BJ (cell line): ENCODE measurements at places on chromosomes 7 and 10.
A peak's percentile ranks its signal among the peaks of the same experiment; 100 is the strongest.

GRCh38 chr10:132104471-132105301 is 38.9 kb downstream of the JAKMIP3 start:
- no peak for DNase-seq

- DNase-seq: no peak
Observed at GRCh38 chr7:11060893-11061292, 87.2 kb downstream of the PHF14 start.

DNA sequence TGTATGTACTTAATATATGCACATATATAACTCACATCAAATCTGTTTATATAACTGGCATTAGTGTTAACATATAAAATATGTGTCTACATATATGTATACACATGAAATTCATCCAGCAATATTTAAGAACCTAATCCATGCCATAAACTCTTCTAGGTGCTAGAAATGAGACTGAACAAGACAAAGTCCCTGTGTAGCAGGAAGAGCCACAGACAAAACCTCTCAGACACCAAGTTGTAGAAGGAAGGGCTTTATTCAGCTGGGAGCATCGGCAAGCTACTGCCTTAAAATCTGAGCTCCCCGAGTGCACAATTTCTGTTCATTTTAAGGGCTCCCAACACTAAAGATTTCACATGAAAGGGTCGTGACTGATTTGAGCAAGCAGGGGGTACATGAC is 52.5 kb downstream of the CRPPA start:
- no peak for DNase-seq

DNA sequence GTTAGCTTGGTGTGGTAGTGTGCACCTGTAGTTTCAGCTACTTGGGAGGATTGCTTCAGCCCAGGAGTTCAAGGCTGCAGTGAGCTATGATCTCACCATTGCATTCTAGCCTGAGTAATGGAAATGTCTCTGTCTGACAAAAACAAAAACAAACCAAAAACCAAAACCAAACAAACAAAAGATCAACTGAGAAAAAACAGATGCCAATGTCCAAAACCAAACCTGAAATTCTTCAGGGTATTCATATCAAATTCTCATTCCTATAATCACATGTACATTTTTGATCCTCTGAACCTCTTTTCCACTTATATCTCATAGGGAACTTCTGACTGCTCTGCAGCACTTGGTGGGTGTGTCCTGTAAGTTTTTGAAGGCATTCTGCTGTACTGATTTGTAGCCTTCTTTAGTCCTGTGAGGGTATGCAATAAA is 87.0 kb downstream of the CDK6 start:
- DNase-seq: no peak

DNA sequence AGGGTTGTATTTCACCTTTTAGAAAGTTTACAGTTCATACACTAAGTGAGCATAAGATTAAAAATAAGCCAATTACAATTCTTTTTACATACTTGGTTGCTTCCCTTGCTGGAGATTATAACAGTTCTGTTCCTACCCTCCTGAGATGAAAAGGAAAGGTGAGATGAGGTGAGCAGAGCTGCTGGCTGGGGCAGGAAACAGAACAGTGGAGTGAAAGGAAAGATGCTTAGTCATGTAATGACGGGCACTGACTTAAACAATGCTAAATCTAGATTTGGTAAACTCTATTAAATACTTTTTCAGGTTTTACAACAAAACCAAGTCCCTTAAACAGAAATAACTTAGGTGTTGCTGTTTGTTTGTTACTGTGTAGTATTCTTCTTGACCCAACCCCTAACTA is 19.9 kb upstream of the ZEB1 start:
- no peak for DNase-seq

DNA sequence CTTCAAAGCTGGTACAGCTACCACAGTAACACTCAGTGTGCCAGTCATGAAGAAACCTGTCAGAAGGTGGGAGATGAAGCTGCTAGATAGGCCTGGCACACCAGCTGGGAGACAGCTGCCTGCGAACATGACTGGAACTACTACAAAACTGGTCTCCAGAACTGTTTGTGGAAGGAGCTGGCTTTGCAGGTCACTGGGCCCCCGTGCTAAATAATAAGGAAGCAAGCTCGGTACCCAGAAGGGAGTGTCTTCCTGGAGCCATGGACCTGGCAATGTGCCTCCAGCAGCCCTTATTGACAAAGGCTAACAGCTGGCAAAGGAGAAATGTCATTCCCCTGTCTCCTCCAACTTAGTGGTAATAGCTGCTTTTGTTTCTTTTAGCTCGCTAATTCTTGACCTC is 1217.6 kb upstream of the LRRN3 start:
- no peak for DNase-seq

DNA sequence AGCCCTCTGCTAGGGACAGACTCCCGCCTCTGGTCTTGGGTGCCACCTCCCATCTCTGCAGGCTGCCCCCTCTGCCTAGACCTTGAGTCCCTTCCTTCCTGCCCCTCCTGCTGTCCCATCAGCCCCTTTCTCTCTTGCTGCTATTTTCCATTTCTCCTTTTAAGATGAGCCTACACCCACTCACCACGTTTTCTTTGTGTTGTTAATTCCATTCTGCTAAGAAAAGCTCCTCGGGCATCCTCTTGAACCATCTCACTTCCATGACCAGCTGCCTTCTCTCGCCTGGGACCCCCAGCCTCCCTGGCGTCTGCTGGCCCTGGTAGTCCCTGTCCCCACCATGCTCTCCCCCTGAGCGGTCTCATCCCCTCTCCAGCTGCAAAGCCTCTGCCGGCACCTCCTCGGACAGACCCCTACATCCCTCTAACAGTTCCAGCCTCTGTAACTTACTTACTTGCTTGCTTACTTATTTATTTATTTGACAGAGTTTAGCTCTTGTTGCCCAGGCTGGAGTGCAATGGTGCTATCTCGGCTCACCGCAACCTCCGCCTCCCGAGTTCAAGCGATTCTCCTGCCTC is 95.8 kb upstream of the SH2B2 start:
- no peak for DNase-seq

- no peak for DNase-seq
Observed at GRCh38 chr7:147809786-147810185, 780.8 kb upstream of the C7orf33 start.

DNA sequence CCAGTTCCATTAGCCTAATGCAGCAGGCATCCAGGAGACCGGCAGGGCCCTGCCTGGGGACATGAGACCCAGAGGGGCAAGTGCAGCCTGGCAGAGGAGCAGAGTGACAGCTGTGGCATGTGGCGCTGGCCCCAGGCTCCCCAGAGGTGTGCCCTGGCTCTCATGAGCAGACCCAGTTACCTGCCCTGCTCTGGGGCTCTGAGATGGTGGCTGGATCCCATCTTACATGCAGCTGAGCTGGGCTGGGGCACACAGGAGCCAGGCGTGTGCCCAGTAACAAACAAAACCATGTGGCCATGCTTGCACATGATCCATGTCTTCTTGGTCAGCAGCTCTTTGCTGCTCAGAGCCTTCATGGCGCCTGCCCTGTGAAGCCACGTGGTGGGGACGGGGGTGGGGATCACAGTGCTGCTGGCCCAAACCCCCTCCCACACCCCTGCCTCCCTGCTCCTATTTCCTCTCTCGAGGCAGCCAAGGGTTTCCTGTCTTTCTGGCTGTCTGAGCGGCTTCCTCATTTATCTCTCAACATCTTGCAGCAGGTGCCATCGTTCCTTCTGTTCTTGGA is 40.3 kb upstream of the GTF2I start:
- DNase-seq: no peak

GRCh38 chr7:106216923-106217542 is 67.8 kb downstream of the NAMPT start:
- DNase-seq: peak; percentile 9

GRCh38 chr7:117841611-117842010 is 31.6 kb downstream of the CTTNBP2 start:
- DNase-seq: no peak

DNA sequence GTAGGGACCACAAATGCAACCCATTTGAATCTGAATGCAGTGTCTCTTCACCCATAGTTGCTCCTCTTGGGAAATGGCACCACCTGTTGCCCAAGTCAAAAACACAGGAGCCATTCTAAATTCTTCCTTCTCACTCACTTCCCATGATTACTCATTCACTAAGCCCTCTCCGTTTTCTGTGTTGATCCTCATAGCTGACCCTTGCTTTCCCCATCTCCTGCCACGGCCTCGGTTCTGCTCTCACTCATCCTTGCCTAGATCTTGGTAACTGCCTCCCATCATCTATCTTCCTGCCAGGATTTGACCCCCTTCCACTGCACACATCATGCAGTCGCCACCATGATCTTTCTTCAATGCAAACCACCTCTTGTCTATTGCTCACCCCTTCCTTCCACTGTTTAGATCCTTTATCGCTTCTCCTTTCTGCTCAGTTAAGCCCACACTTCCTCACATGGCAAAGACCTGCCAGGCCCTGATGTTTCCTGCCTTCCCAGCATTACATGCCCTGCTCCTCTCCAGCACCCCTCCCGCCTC is 19.0 kb upstream of the CPN1 start:
- DNase-seq: no peak

- DNase-seq: peak; percentile 4
Observed at GRCh38 chr10:115402699-115403098, 309.5 kb downstream of the ATRNL1 start.

DNA sequence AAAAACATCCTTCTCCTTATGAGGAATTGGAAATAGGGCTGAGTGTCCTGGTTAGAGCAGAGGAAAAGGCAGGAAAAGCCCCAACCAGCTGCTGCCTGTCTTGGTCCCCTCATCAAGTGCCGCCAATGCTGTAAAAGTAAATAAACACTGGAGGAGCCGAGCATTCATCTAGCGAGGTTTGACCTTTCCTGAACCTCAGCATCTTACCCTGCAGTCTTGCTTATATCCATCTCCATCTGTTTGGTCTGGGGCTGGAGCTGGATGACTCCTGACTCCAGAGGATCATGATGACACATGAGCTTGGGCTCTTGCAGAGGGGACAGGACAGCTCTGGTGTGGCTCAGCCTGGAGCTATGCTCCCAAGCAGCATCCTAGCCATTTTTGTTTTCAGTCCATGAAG is 501.1 kb downstream of the TNS3 start:
- DNase-seq: no peak

DNA sequence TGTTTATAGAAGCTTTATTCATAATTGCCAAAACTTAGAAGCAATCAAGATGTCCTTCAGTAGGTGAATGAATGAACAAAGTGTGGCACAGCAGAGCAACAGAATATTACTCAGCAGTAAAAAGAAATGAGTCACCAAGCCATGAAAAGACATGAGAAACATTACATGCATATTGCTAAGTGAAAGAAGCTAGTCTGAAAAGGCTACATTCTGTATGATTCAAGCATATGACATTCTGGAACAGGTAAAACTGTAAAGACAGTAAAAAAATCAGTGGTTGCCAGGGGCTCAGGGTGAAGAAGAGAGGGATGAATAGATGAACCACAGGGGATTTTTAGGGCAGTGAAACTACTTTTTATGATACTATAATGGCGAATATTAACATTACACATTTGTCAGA is 80.9 kb upstream of the APBB1IP start:
- no peak for DNase-seq

- DNase-seq: no peak
Observed at GRCh38 chr7:105339404-105340323, 49.1 kb downstream of the SRPK2 start.

DNA sequence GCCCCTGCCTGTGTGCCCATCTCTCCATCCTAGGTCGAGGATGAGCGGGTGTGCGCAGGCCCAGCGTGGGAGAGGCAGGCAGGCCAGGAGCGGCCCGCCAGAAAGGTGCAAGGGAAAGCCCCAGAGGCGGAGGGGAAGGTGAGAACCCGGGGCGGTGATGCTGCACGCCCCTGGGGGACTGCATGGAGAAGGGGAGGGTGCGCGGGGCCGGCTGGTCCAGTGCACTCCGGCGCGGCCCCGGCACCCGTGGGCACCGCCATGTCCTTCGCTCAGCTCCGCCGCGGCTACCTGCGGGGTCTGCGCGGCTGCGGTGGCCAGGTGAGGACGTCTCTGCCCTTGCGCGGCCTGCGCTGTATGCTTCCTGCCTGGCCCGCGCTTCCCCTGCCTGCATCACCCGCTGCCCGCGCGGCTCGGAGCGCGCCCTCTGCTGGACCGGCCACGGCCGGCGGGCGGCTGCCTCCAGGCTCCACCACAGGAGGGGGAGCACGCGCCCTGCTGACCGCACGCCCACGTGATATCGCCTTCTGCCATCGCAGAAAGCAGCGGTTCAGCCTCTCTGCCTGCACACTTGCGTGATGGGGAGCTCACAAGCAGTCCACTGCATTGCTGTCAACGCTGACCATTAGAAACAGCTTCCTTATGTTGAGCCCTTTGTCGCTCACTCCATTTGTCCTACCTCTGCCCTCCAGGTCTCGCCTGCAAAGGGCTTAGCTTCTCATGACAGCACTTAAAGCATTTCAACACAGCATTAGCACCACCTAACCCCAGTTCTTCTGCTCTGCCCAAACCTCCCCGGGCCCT is 73.9 kb downstream of the CXCL12 start:
- no peak for DNase-seq

DNA sequence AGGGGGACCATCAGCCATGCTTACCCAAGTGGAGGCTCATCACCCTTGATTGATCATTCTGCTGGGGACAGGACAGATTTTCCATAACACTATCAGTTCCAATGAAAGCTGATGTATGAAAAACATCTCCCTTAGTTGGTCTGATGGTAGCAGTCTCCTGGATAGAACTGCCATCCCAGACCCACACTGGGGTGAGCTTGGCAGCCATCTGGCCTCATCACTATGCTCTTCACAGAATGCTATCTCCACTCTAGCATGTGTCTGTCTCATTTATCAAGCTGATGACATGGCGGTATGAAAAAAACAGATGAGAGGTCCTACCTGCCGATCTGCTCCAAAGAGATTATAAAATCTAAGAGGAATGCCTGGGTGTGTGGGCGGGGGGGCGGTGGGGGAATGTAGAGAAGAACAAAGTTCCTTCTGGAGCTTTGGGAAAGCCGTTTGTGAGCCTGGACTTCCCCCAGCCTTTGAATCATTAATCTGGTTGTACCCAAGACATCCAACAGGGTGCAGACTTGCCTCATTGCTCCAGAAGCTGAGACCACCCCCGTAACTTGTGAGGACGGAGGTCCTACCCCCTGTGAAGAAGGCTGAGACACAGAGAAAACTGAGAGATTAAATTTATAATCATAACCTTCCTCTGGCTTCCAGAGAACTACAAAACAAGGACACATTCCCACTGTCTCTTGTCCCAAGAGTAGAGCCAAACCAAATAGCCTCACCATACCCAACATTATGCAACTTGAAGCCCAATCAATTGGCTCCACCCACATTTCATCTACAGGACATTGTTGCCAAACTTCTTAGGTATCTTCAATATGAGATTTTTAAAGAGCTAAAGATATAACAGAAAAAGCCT is 340.8 kb downstream of the KCNMA1 start:
- DNase-seq: no peak
